ENCODE measurements at places on chromosomes 6 and 20.

DNA sequence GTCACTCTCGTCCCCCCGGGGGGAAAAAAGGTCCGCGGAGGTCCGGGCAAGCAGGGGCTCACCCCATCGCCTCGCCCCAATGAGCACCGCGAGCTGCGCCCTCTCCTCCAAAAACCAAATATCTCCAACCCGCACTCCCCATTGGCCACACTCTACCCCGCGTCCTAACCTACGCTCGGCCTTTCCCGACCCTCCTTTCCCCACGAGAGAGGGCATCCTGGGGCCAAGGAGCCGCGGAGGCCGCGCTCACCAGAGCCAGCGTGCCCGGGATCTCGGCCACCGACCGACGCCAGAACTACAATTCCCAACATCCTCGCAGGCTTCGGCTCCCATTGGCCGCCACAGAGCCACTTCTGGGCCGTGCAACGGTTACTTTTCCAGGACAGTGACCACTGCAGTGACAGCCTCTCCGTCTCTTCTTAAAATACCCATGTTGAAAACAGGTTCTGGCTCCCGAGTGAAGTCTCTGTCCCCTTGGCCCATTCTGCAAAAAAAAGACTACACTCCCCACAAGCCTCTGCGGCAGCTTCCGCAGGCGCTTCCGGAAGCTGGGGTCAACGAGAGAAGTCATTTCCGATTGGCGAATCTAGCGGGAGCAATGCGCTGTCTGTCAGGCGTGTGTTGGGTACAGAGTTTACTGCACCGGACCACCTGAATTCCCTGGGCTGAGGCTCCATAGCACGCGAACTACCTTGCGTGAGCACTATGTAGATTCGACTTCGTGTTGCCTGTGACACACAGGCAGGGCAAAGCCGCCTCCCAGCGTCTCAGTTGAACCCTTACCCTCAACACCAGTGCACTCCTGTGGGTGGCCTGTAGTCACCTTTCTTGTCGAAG, at the start of gene ZNF343:
Gene ZNF343, minus strand, starts transcription at position 285 of the 837 bp plus-strand sequence. CDS start 15,020 bp downstream, outside the sequence.
- DNase-seq: peak; percentile 61

DNA sequence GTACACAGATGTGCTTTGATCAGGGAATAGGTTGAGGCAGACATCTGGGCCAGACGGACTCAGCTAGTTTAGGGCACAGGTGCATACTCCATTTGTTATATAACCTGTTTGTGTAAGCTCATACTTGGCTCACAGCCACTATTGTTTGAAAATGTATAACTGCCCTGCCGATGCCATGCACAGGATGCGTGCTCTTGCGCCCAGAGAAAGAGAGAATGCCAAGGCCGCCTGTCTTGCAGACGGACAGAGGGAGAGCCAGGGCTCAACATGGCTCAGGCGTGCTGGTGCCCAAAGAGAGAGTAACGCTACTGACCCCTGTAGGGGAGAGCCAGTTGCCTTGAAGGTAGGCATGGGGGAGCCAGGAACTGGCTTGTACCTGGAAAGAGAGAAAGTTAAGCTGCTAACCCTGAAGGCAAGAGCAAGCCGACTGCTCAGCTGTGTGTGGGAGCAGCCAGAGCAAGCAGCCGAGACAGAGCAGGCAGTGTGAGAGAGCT, 57.7 kb downstream of the FAM229B start:
- DNase-seq: no peak

DNA sequence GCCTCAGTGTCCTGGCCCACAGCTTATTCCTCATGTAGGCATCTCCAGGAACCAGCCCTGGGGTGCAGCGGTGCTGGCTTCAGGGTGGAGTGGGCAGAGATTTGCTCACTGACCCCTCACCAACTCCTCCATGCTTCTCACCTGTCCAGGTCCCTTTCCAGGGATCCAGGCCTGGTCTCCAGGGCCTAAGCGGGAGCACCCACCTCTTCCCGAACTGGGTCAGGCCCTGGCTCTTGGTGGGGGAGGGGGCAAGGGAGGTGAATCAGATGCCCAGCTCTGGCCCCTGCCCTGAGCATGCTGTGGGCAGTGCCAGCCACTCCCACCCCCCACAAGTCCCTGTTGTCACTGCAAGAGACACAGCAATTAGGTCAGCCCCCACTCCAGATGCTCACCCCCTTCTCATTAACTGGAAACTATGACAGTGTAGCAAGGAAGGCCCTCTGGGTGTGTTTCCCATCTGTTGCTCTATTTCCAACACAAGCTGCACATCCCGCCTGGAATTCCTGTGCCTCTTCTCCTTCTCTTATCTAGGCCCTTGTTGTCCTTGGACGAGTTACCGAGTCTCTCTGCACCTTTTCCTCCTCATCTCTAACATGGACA, 37.0 kb downstream of the MDFI start:
- no peak for DNase-seq

GRCh38 chr20:1301031-1301529, 27.9 kb downstream of the SDCBP2 start:
- peak; percentile 43 for DNase-seq

GRCh38 chr6:72748759-72749158, 126.9 kb downstream of the KCNQ5 start:
- DNase-seq: peak; percentile 63

GRCh38 chr6:69825904-69826303, 29.1 kb upstream of the LMBRD1 start:
- DNase-seq: no peak

GRCh38 chr6:47098570-47098993, 56.5 kb upstream of the ADGRF1 start:
- no peak for DNase-seq

GRCh38 chr6:157669747-157670216, 153.3 kb upstream of the SNX9 start:
- no peak for DNase-seq

- DNase-seq: peak; percentile 27
Observed at GRCh38 chr20:7728338-7728737, 211.9 kb downstream of the HAO1 start.

- DNase-seq: no peak
Observed at GRCh38 chr6:12958052-12958706, 241.6 kb downstream of the PHACTR1 start.

- no peak for DNase-seq
Observed at GRCh38 chr20:20832715-20833114, 120.3 kb upstream of the RALGAPA2 start.

DNA sequence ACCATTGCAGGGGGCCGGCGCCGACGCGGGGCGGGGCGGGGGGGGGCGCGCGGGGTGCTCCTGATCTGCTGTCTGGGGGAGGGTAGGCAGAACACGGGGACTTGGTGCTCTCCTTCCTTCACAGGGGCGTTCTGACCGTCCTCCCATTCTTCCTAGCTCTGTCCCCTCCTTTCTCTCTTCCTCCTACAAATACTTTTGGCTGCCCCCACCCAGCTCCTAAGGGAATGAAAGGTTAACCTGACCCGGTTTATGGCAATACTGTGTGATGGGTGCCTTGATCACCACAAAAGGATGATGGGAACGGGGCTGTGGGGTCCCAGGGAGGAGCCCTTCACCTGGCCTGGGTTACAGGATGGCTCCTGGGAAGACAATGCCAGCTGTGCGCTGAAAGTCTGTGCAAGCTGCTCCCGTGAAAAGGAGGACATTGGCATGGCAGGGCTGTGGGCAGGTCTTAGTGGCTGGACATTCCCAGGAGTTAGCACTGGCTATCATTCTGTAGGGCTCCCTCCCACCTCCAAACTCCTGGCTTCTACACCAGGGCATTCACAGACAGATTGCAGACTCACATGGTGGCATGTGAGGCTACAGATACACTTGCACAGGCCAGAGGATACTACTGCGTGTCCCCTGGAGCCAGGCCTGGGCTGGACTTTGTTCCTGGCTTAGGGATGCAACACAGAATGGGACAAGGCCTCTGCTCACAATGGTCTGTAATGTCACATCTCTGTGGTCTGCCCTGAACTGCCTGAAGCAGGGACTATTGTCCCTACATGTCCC, 1.9 kb upstream of the TPD52L2 start:
- no peak for DNase-seq

GRCh38 chr6:10991115-10991514, 53.0 kb downstream of the ELOVL2 start:
- no peak for DNase-seq

- DNase-seq: no peak
Observed at GRCh38 chr6:17169291-17169690, 67.4 kb downstream of the STMND1 start.

- peak; percentile 84 for DNase-seq
Observed at GRCh38 chr6:35089935-35090505, 51.1 kb downstream of the TCP11 start.

DNA sequence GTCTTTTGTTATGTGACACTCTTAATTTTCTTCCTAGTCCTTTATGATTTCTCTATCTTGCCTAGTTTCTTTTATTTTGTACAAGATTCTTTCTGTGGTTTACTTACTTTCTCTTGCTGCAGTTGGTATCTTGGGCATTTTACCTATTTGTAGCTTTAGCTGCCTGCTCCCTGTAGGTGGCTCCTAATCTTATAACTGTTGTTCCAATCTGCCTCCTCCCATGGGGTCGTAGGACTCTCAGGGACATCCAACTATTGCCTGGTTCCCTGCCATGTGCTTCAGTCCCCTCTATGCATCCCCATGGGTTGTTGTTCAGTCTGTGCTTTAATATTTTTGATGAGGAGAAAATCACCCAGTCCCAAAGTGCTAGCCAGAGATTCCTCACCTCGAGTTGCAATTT, 31.4 kb downstream of the RIN2 start:
- no peak for DNase-seq

DNA sequence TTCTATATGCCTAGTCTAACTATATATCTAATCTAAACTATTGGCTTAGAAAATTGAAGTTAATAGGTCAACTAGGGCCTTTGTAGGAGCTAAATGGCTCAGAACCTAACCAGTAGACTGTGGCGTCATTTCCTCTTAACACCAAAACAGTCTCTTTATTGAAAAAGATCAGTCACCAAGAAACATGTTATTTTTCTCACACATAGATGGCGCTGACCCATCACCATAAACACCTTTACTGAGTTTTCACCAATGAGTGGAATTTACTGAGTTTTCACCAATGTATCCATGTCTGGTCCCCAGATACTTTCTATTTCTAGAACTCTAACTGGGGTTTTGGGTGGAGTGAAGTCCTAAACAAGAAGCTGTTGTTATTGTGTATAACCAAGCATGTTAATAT, 636.0 kb downstream of the BCKDHB start:
- DNase-seq: peak; percentile 16

GRCh38 chr6:53496797-53497375, 48.0 kb downstream of the GCLC start:
- DNase-seq: peak; percentile 87

DNA sequence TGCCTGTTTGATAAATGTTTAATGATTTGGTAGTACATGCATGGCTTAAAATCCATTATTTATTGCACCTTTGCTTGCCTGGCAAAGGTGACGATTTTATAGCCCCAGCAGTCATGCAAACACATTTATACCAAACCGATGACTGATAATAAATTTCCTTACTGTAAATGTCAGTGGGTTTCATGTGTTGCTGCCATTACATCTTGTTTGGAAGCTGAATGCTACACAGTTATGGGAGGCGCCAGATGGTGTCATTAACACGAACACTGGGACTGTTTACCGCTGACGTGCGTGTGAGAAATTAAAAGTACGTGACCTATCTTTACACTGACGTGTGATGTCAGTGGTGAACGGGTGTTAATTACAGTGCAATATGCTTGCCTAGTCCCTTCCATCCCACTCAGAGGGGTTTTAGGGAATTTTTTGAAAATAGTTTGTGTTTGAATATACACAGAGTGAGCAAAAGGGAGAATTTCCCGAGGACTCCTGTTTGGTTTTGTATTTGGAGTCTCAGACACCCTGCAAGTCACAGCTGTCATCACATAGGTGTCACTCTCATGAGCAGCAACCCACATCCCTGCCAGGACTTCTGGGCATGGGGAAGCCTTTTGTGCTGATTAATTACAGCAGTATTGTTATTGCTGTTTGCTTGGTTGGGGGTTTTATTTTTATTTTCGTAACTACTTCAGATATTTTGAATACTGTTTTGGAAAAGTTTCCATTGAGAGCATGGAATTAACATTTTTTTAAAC, 151.8 kb upstream of the INSM1 start:
- no peak for DNase-seq

DNA sequence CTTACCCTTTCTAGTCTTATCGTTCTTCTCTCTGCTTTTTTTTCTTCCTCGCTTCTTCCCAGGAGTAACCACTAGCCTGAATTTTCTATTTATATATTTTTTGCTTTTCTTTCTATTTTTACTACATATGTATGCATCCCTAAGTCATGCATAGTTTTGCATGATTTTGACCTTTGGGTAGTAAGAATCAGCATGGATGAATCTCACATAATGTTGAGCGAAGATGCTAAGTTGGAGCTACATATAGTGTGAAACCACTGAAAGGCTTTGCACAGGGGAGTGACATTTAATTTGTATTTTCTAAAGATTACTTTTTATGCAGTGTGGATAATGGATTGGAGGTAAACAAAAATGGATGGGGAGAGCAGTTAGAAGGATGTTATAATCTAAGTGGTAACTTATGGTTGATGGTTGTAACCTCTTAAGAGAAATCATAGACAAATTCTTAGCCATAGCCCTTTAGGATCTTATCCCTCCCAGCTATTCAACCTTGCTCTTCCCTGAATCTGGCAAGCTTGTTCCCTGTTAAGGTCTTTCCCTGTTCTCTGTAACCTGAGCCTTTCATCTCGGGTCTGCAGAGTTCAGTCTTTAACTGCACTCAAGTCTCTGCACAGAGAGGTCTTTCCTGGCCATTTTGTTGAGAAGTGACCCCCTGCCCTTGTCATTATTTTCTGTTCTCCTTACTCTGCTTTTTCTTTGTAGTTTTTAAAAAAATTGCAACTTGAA, 18.0 kb downstream of the PEX7 start:
- no peak for DNase-seq

DNA sequence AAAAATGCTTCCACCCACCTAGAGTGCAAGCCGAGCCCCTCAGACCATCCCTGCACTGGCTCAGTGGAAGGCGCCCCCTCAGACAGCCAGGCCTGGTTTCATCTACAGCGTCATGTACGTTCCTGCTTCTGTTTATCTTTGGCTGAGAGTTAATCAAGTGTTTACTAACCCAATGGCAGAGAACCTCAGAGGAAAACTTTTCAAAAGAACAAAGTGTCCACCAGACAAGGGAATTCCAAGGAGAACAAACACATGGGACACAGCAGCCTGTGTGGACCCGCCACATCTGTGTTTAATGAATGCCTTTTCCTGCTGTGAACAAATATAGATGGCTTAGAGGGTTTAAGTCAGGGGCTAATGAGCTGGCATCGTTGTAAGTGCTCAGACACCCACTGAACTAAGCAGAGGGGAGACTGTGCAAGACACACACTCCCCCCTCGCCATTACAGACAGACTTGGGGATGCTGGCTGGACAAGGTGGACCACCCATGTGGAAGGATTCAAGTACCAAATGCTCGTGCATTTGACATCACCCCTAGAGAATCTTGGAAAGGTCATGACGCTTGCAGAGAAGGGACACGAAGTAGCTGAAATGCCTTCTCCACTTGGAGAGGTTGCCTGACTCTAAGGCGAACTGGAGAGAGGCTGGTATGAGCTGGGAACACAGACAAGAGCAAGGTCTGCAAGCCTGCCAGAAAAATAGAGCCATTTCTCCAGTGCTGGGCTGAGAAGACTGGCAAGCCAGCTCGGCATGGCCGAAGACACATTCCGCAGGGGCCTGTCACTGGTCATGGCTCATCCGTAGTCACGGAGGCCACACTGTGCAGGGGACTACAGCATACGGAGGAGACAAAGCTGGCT, 53.5 kb upstream of the NXT1 start:
- no peak for DNase-seq

Measured in RCC 7860 (cell line).